D341Med (cell line): ENCODE measurements at places on chromosomes 6 and 20.

GRCh38 chr6:138572167-138572875, 73.0 kb upstream of the NHSL1 start:
- peak; percentile 46 for DNase-seq

DNA sequence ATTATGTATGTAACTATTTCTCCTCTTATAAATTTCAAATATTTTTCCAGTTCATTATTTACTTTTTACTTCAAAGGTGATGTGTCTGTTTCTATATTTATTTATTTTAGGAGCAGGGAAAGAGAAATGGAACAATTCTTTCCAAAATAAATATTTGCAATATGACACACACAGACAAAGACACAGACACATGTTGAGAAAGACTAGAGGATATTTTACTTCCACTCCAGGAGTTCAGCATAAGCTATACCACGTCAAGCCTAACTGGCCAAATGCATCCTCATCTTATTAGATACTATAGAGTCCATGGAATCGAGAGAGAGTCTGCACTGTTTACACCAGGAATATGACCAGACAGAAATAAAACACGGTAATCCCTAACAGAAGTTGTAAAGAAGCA, 13.3 kb downstream of the RALGAPA2 start:
- no peak for DNase-seq

GRCh38 chr6:8181951-8182845, 79.8 kb upstream of the EEF1E1 start:
- no peak for DNase-seq

DNA sequence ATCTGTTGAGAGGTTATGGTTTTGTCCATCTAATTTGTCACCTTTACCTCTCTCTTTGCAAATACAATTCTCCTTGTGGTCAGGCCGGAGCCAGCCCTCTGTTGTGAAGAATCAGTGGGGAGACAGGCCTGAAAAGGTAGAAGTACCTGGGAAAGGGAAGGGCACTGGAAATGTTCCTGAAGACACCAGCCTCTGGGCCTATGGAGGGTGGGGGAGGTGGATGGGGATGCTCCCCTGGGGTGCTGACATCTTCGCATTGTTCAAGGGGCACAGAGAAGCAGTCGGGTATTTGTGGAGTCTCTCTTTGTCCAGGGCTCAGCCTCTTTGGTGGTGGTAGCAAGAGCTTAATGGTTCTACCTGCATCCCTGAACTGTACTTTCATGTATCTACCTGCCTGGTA, 24.4 kb upstream of the AFDN start:
- no peak for DNase-seq

GRCh38 chr20:57841297-57841866, 131.6 kb upstream of the PMEPA1 start:
- DNase-seq = no peak

GRCh38 chr20:36493051-36493800, 48.1 kb upstream of the MYL9 start:
- no peak for DNase-seq
